Sciatic nerve (tissue), 2 donors: ENCODE measurements at places on chromosomes 3 and 15.

DNA sequence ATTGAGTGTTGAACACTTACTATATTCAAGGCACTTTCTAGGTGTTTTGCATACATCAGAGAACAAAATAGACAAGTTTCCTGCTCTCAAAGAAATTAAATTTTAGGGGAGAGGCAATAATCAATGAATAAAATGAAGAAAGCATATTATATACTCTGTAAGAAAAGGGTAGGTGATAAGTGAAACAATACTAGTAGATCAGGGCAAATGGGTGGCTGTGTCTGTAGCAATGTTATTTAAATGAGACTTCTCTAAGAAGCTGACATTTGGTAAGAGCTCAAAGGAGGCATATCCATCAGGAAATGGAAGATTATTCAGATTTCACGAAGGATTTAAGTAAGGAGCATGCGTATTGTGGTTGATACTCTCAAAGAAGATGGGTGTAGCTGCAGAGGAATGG, 1291.6 kb downstream of the NSUN3 start:
- no peak for DNase-seq

DNA sequence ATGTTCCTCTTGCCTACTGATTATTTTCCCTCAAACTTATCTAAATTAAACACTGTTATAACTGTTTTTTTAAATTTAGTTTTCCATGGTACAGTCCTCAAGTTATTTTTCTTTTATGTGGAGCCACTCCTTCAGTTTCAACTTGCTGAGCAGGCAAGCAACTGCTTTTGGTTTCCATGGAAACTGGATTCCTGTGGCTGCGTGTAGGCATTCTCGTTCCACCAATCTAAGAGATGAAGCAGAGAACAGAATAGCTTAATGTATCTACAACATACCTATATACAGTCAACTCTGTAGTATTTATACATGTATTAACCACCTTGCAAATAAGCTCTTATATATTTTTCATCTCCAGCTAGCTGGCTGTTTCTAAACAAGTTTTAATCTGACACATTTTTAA, 25.8 kb upstream of the ANXA2 start:
- DNase-seq: no peak

DNA sequence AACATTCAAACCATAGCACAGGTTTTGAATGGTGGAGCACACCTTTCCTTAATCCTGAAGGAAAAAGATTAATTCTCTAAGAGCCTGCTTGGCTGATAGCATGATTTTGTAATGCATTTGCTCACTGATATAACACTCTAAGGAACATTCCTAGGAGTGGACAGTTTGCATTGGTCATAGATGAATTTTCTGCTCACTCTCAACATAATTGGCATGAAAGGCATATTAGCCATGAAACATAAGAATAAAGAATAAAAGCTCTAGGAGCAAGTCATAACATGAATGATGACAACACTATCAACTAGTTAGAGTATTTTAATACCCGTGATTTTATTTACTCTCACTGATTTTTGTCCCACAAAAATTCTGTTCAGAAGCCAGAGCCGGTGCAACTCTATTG, 34.3 kb upstream of the LRTM1 start:
- no peak for DNase-seq

DNA sequence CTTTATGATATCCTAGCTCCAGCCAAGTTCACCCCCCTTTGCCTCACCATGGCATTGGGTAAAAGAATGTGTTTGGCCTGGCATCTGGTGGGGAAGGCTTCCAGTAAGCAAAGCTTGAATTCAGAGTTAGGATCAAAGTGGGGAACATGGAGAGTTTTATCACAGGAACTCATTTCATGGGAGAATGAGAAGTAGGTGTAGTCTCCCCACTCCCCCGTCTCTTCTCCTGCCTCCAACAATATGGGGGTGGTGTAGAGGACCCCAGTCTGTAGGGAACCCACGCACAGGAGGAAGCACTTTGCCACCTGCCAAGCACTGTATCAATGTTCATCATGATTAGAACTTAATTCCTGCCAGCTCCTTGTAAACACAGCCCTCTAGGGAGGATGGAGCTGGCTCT, 200.5 kb downstream of the UACA start:
- peak; percentile 36 for DNase-seq

DNA sequence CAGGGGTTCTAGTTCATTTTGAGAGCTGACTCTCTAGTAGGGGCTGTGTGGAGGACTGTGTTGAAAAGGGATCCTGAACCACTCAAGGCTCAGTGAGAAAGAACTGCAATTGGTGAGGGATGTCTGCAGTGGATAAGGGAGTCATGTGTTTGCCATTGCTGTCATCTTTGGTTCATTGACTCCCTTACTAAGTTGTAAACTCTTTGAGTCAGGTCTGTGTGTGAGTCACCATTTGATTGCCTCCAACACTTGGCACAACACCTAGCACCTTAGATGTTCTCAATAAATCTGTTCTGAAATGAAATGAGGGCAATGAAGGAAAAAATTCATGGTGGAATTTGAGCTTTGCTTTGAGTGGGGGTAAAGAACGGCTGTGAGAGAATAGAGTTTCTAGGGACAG, 51.7 kb downstream of the PLS1 start:
- DNase-seq: no peak

DNA sequence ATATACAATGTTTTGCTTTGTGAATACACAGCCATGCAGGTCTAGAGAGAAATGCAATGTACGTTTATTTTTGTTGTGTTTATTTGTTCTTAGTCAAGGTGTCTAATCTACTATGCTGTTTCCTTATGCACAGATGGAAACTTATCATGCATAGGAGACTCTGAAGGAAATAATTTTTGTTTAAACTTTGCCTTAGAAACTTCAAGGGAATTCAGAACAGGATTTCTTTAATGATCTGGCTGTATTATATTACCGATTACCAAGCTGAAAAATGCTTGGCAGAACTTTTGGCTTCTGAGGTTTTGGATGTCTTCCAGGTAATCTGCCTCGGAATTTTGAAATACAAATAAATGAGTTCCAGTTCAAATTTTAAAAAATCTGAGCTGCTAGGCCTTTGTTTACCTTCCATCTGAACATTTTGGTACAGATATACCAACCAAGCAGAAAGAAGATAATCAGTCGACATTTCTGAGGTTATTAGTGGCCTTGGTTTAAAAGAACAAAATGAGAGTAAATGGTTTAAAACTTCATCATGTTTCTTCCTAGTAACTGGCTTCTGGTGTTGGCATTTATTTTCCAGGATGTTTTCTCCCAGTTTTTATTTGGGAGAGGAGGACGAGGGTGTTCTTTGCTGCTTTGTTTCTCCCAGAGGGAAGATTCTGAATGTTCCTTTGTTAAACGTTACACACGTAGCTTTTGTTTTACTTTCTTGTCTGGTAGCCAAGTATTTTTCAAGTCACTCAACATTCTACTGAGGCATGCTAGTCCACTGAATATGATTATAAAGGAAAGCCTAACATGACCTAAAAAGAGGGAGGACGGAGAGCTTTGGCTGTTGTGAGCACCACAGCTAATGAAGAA, 421.8 kb upstream of the TBL1XR1 start:
- no peak for DNase-seq

GRCh38 chr3:147348976-147349375, 57.4 kb downstream of the ZIC4 start:
- DNase-seq: no peak

DNA sequence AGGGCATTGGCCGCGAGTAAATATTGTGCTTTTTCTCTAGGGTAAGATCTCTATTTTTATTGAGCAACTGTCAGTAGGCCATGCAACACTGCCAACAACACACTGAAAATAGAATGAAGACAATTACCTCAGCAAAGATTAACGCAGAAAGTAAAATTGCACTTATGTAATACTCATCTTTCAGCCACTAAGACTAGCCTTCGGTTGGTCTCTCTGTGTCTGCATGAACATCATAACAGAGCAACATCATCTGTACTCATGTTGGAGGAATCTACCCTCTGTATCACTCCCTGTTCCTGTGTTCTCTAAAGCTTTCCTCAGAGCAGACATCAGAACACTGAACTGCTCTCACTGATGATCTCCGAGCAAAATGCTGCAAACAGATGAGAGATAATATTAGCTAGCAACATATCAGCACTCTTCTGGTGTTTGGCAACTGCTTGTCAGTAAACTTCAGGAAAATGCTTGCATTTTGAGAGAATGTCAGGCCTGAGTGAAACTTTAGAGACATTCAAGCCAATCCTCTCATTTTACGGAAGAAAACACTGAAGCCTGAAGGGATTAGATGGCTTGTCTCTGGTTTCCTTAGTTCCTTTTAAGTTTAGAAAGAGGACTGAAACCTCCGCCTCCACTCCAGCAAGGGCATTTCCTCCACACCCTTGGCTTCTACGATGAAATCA, 8.4 kb upstream of the LRRC3B start:
- no peak for DNase-seq

DNA sequence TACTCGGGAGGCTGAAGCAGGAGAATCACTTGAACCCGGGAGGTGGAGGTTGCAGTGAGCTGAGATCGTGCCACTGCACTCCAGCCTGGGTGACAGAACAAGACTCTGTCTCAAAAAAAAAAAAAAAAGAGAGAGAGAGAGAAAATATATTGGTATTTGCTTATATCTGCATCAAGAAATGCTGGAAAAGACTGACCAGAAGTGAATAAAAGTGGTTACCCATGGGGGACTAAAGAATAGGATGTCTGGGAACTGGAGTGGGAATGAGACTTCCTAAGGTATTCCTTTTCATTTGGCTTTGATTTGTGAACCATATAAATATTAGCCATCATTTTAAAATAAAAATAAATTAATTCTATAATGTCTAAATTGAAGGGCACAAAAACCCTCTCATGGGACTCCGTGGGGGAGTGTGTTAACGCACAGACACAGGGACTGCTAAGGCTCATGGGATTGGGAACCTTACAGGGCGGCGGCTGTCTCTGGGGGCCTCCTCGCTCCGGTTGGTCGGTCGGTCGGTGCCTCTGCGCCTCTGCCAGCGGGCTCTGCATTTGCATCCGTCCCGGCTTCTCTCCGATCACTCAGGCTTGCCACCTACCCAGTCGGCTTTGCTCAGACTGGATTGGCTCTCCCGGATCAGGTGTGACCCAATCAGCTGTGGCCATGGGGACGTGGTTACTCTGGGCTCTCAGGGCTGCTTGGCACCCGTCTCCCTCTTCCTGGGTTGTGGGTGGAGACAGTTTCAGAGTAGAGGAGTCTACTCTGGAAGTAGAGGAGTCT, 12.7 kb upstream of the TSPAN3 start:
- peak; percentile 67 for DNase-seq
